ENCODE measurements at places on chromosomes 1 and 21.

- no peak for DNase-seq
Observed at GRCh38 chr1:169340882-169341281, 26.7 kb downstream of the NME7 start.

- DNase-seq: peak; percentile 55
Observed at GRCh38 chr1:181647314-181648035, 164.2 kb downstream of the CACNA1E start.

DNA sequence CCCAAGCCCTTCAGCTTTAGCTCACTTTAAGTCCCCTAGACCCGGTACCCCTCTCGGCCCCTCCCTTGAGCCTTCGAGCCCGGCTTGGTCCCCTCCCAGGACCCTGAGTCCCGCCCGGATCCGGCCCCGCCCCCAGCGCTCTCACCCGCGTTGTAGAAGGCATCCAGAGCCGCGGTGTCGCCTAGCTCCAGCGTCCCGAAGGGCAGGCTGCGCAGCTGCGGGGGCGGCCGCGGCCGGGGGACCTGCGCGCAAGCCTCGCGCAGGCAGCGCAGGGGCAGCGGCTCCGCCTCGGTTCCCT is 699 bp downstream of the MAP3K6 start:
- DNase-seq: peak; percentile 70

DNA sequence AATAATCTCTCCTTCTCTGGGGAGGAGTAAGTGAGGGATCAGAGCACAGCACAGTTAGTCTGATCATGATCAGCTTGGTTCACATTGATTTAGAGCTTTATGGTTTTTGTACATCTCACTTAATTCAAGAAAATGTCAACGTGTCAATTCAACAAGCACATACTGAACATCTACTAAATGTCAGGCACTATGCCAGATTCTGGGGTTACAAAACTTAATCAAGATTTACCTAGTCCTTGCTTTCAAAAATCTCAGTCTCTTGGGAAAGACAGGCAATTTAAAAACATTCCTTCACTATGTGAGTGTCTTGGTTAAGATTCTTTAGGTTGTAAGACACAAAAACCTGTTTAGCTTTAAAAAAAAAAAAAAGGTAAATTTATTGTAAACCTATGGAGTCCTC is 181.4 kb downstream of the AK5 start:
- no peak for DNase-seq

GRCh38 chr1:225482421-225482950 is 54.6 kb upstream of the LBR start:
- peak; percentile 33 for DNase-seq

- no peak for DNase-seq
Observed at GRCh38 chr1:107623431-107623830, 341.5 kb downstream of the VAV3 start.

DNA sequence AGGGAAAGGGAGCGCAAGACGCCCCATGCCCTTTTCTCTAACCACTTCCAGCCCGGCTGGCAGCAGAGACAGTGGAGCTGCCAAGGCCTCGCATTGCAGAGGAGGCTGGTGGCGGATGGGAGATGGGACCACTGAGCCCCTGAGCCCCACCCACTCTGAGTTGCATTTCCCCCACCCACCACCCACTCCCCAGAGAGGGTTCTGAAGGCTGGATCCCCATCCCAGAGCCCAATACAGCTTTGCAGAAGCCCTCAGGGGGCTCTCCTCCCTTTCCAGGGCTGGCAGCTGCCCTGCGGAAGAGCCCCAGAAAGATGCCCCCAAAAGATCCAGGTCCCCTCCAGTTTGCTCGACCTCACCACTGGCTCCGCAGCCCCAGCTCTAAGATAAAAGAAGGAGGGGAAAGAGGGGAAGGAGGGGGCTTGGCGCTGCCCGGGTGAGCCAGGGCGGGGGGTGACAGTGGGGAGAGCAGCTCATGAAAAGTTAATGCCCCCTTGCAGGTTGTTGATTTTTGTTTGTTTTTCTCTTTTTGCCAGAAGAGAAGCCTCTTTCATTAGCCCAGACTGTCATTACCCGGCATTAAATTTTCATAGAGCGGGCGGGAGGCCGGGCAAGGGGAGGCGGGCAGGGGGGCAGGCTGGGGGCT is 38.4 kb upstream of the CASZ1 start:
- DNase-seq: no peak

DNA sequence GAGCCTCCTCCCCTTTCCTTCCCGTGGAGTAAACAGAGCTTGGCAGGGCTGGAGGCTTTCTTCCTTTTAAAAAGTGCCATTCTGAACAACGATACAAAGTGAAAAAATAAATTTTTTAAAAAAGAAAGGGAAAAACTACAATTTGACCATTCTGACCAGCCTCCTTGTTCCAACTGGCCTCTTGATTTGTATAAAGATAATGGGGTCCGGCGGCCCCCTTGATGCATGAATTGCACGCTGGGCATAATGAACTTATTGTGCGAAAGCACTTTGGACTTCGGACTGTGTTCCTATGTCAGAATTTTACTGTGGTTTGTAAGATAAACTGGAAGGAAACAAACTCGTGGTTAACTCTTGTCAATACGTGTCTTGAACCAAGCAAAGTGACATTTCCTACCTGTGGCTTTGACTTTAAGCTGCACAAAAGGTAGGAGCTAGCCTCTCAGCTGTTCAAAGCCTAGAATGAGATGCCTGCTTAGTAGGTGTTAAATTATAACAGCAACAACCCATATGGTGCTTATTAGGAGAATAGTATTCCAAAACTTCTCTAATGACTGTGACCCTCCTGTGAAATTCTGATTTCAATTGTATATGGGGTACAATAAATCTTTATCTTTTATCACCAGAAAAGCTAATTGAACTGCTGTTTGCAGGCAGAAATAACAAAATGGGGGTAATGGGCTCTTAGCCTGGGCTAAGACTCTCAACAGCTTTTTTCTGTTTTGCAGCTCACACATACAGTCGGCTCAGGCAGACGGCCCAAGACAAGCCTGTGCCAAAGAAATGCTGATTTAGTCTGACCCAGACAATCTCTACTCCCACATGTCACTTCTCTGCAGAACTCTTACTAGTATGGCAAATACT is 9.3 kb downstream of the IRF2BP2 start:
- peak; percentile 36 for DNase-seq

DNA sequence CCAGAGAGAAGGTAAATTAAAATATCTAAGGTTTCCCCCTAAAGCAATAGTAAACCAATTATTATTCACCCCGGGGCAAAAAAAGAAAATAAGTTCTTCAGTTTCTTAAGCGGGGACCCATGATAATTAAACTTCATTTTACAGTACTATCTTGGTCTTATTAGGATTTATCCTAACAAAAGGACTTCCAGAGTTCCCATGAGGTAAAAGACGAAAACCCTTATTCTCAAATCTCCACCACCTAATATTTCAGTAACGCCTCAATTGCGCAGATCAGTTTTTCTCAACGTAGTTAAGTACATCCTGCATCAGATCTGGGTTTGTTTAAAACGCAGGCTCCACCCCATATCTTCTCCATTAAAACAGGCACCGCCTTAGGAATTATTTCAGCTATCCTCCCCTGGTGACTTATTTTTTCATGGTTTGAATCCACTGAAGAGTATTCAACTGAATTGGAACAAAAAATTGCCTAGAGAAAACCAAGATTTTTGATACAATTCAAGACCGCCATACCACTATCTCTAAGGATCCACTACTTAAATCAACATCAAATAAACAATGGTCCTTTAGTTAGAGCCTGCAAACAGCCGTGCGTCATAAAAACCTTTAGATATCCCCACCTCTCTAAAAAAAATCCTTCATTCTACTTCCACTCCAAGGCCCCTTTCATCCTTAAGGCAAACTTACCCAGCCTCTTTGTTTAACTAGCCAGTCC is 1.7 kb downstream of the MCL1 start:
- DNase-seq: no peak

- no peak for DNase-seq
Observed at GRCh38 chr1:34396042-34396441, 219.3 kb downstream of the C1orf94 start.

- no peak for DNase-seq
Observed at GRCh38 chr1:21625390-21626190, 43.6 kb downstream of the RAP1GAP start.

DNA sequence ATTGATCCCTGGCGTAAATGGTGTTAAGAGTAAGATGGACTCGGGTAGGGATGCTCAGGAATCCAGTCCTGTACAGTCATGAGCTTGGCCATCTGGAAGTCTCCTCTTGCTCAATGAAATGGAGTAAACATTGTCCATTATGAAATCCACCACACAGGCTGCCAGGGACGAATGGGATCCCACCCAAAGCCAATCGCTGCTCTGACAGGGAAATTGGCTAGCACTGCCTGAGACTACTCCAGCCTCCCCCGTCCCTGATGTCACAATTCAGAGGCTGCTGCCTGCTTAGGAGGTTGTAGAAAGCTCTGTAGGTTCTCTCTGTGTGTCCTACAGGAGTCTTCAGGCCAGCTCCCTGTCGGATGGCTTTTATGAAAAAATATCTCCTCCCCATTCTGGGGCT is at the start of gene HSD11B1:
Gene HSD11B1 (plus strand): TSS at position 263 of the 400 bp plus-strand sequence. CDS start 97 bp downstream, at position 360.
- no peak for DNase-seq

- DNase-seq: peak; percentile 18
Observed at GRCh38 chr1:206915030-206915735, 6.6 kb downstream of the FCMR start.

DNA sequence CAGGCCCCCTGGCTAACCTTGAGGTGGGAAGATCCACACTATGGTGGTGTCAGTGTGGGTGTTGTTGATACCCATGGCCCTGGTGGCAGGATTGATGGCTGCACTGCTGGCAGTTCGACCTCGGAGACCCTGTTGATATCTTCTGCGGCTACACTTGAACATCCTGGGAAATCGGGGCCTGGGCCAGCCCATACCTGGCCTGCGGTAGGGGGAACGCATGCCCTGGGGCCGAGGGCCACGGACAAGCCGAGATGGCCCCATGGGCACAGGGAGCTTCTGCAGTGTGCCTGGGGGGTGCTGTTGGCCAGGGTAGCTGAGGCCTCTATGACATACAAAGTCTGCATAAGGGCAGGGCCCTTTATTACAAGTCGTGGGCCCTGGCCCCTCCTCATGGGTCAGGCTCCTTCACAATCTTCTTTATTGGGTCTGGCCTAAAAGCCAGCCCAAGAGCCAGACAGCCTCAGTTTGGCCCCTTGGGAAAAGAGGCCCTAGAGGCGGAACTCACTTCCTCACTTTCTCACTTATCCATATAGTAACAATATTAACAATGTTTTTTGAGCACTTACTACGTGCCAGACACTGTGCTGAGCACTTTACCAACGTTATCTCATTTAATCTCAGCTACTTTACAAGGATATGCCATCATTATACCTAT is at the start of gene P3R3URF:
Gene P3R3URF (minus strand): TSS at position 278 of the 655 bp plus-strand sequence. CDS start 17 bp downstream, at position 261.
- no peak for DNase-seq

GRCh38 chr1:6688757-6689156 is 12.9 kb downstream of the DNAJC11 start:
- DNase-seq: no peak

- no peak for DNase-seq
Observed at GRCh38 chr1:54365398-54365797, 40.8 kb downstream of the SSBP3 start.

Data from NCI-H1417 (cell line).